SK-N-DZ (cell line): ENCODE measurements at places on chromosomes 6 and 20.

DNA sequence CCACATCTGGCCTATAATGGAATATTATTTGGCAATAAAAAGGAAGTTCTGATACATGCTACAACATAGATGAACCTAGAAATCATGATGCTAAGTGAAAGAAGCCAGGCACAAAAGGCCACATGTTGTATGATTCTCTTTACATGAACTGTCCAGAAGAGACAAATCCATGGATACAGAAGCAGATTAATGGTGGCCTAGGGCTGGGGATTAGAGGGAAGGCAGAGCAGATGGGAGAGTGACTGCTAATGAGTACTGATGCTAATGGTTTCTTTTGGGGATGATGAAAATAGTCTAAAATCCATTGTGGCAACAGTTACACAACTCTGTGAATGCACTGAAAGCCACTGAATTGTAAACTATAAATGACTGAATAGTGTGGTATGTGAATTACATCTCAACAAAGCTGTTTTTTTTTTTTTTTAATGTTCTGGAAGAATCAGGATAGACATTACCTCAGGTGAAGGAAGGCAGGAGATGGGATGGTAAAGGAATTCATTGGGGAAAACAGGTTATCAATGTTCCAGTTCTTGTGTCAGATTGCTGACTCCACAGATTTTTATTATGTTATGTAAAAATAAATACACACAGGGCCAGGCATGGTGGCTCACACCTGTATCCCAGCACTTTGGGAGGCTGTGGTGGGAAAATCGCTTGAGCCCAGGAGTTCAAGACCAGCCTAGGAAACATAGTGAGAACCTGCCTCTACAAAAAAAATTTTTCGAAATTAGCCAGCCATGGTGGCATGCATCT is 8.9 kb upstream of the SOX12 start:
- no peak for DNase-seq

DNA sequence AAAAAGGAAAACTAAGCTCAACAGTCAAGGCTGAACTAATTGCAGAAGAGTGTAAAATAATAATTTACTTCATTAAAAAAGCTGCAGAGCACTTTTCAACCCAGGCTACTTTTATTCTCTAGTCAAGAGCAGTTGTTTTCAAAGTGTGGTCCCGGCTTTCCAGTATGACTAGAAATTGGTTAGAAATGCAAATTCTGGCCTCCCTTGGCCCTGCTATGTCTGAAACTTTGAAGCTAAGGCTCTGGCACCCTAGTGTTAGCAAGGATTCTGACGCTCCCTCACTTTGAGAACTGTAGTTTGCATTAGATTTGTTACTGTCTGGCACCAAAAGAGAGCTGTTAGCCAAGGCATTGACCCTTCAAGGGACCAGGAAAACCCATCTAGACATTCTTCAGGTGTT is 9.5 kb upstream of the NXT1 start:
- DNase-seq: no peak

DNA sequence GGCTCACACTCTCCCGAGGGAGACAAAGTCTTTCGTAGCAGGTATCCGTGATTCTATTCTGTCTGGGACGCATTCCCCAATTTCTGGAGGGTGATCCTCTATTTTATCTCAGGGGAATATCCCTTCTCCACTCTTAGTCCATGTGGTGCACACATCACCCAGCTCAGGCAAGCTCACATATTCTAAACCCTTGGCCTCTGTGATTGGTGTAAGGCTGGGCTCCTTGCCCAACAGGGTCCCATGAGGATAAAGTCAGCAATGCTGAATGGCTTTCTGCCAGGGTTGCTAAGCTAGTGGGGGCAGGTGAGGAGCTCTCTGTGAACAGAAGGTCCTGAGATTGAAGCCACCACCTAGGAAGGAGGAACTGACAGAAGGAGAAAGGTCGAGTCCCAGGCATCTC is 137.2 kb downstream of the CDH26 start:
- no peak for DNase-seq

GRCh38 chr6:112033791-112034615 is 19.9 kb upstream of the CCN6 start:
- no peak for DNase-seq

DNA sequence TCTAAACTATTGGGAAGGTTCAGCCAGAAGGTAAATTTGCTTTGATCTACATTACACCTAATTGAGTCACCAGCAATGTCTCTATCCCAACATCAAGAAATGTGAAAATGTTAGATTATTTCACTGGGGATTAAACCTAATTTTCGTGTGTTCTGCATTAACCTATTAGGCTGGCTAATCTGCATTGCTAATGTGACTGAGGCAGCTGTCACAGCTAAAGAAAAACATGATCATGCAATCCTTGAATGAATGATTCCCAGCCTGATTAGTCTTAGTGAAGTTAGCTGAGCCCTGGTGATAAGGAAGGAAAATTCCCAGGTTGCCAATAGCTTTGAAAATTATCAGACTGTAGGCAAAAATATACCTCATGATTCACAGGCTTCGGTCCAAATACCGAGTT is 135.3 kb downstream of the LINC00237 start:
- DNase-seq: no peak

GRCh38 chr6:164563924-164564323 is 745.5 kb downstream of the C6orf118 start:
- DNase-seq: no peak

DNA sequence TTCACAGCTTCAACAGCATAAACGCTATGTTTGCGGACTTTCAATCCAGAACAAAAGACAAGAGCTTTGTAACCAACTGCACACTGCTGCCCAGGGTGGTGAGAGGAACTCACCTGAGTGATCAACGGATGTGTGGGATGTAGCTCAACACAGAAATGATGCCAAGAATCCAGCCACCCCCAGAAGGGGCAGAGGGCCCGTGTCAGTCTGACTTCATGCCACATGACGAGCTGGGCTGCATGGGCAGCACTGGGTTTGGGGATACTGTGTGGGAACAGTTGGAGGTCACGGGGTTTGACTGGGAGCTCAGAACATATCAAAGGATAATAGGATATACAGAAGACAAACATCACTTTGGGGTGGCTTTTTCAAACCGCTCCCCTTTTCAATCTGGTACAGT is 79.4 kb upstream of the TRAF3IP2 start:
- no peak for DNase-seq

- no peak for DNase-seq
These were observed 177.0 kb downstream of the TTLL2 start for GRCh38 chr6:167501831-167502385.

DNA sequence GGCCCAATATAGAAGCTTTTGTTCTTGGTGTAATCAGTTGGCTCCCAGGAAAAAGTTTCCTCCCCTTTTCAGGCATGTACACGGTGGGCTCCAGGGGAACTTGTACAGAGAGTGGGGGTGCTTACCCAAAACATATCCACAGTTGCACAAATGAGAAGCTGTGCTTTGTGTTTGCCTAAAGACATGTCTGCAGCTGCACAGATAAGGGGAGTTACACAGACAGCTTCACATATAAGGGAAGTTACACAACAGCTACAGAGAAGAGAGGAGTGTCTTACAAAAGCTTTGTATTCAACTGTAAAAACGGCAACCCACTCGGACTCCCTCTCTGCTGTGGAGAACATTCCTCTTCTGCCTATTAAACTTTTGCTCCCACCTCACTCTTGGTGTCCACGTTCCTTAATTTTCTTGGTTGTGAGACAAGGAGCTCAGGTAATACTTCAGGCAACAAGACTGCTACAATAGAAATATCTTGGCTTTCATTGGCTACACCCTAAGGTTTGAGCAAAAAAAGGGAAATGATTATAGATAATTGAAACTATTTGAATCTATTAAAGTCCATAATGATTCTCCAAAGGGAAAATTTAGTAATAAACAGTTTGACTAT is 7.4 kb upstream of the PNRC1 start:
- no peak for DNase-seq

GRCh38 chr20:20367575-20368417 is at the start of gene INSM1:
Gene INSM1 (plus strand): TSS chr20:20368104. CDS start chr20:20368268, 164 bp downstream.
- DNase-seq: peak; percentile 87

GRCh38 chr6:170012037-170012330 is 260.6 kb downstream of the ERMARD start:
- no peak for DNase-seq

- DNase-seq: no peak
These were observed 31.7 kb upstream of the CCR6 start for GRCh38 chr6:167091026-167091804.

DNA sequence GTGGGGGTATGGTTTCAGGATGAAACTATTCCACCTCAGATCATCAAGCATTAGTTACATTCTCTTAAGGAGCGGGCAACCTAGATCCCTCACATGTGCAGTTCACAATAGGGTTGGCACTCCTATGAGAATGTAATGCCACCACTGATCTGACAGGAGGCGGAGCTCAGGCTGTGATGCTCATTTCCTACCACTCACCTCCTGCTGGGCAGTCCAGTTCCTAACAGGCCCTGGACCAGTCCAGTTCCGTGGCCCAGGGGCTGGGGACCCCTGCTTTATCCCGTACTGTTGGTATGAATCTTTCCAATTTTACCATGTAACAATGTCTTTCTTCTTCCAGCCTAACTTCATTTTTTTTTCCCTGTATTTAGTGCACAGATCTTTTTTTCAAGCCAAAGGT is 94.9 kb downstream of the OGFRL1 start:
- no peak for DNase-seq

DNA sequence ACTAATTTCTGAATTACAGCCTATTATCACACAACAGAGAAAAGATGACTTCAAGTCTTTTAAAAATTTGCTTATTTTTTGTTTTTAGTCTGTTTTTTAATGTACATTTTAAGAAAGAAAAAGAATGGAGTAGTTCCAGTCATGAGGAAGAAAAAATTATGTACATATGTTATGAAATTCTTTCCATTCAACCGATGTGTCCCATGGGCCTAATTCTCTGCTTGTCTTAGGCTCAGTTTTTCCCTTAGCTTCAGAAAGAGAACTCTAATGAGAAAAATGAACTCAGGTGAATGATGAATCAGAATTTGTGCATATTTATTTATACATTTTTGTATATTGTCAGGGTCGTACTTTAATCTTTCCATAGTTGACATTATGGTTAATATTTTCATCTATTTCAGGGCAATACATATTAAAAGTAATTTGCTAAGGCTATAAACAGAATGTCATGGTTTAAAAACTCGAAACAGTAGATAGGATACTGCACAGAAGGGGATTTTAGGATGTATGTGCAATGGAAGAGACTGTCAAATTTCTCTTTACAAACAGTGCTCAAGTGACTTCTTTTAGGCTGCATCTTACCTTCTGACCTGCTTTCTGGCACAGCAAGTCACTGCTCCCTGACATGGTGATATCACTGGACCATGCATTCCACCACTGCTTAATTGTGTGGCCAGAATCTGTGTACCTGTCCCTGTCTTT is 153.1 kb downstream of the EPHA7 start:
- no peak for DNase-seq
